ENCODE measurements at places on chromosomes 2 and 18.

- no peak for DNase-seq
Observed at GRCh38 chr2:18750672-18751554, 161.5 kb upstream of the NT5C1B start.

DNA sequence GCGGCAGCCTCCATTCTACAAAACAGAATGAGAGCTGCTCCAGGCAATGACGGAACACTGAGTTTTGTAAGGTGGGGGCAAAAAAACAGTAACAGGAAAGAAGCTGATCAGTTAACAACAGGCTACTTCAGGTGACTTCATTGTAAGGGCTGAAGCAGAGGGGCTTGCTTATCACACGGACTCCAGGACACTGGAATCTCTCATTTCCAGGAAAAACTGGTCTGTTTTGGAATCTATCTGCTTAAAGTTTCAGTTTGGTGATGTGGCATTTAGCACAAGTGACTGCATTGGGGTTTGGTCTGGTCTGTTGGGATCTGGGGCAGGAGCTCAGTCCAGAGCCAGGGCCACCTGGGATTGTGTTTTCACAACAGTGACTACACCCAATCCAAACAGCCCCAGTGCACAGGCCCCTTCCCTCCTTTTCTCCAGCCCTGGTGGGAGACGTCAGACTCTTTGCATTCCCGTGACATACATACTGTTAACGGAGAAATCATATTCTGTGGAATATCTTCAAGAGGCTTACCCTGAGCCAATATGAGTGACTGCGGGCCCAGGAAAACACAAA lies 14.1 kb downstream of the AMER3 start:
- DNase-seq: no peak

DNA sequence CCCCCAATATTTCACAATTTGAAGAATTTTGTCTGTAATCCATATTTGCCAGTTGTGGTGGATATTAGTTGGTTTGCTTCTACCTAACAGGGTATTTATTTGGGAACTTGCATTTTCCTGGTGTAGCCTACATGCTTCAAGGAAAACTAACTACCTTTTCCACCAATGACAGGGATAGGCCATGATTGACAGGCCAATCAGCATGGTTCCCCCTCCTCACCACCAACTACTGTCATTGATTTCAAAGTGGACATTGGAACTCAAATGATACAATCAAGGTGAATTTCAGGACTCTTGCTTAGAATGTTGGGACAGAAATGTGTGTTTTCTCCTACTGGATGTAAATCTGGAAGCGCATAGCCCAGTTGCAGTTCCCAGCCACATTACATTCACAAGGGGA lies 10.1 kb upstream of the TANC1 start:
- DNase-seq: no peak

DNA sequence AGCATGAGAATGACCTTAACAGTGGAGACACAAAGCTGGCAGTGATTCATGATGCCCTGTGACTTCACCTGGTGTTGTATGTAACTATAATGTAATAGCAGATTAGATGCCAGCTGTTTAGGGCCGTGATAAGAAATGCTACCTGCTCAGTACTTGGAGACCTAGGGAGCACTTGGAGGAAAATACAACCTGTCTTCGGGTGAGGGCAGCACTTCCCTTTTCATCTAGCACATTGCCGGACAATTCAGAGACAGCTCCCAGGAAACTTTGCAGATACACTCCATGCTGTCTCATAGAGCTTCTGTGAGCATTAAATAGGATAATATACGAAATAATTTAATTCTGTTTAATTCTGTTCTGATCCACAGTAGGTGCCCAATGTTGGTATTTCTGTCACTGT lies 668.5 kb downstream of the TSN start:
- DNase-seq: no peak

- no peak for DNase-seq
Observed at GRCh38 chr2:114661971-114662939, 219.8 kb downstream of the DPP10 start.

Data from stimulated activated CD8-positive, alpha-beta memory T cell treated with anti-CD3 and anti-CD28 coated beads, Interleukin-15, amount 100 ng/mL, for 24 hours (primary cell).